ENCODE measurements at places on chromosomes 2 and 18. TPM values are rescaled to one million over a fixed set of nuclear protein-coding genes. Genes with fewer than 3 reads are reported as not detected.

DNA sequence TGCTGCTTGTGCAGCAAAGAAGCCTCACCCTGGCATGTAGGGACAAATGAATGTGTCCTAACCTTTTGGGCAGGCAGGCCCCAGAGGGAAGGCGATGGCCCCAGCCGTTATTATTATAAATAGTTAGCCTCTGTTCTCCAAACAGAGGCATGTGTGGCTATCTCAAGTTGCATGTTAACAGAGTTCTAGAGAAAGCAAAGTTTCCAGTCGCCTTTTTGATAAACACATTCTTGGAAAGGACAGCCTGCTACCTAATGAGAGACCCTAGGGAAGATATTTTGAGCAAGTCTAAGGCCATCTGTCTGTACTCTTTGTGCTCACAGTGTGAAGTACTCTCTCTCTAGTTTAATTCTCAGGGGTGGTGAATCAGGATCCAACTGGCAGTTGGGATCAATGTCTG lies 97.4 kb upstream of the FHL2 start:
- no peak for DNase-seq

DNA sequence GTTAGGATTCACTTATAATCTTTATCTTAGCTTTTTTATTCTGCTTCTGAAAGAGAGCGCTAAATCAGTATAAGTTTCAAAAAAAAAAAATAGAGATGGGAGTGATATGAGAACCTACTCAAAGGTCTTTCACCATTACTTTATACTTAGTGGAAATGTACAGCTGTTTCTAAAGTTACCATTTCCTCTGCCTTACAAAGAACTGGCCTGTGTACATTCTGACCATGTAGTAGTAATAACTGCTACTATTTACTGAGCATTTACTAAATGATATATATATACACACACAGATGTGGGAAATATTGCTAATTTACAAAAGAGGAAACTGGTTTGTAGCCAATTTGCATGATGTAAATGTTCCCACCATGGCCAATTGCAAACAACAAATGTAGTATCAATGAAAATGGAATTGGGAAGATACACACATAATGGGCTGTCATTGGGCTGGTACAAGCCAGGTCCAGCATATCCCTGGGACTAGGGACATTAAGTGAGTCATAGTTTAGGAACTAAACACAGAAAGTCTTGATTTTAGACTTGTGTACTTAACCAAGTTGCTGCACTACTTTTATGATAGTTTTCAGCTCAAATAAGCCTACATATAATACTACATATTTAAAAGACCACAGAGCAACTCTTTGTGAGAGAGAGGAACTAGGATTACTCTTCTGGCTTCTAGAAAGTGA lies 67.1 kb downstream of the DYNC1I2 start:
- no peak for DNase-seq

DNA sequence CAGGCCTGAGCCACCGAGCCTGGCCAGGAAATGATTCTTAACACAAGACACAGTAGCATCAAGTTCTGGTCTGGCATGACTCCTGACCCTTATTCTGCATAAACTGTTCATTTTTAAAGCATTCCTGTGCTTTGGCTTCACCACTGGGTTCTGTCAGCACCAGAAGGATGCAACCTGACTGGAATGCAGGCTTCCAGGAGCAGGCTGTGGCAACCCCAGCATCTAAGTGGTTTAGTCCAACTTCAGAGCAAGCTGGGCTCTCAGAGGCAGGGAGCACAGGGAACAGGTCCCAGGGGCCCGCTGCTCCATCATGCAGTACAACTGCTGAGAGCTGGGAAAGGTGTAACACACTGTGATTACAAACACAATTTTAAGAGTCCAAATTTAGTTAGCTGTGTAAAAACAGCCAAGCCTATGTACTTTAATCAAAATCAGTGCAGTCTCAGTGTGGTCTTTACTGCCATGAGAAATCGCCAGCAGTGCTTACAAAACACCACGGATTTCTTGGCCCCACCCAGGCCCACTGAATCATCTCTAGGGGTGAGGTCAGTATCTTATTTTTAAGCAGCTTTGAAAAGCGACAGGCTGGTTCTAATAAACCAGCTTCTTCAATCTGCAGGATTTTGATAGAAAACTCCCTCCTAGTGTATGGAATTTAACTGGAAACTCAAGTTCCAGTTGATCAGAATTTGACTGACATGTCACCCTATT lies 44.4 kb upstream of the TMEM182 start:
- DNase-seq, result no peak

TMX3 gene
- total RNA-seq, result 32.3 TPM

CROCC2 gene
- total RNA-seq, result 0.23 TPM

DNA sequence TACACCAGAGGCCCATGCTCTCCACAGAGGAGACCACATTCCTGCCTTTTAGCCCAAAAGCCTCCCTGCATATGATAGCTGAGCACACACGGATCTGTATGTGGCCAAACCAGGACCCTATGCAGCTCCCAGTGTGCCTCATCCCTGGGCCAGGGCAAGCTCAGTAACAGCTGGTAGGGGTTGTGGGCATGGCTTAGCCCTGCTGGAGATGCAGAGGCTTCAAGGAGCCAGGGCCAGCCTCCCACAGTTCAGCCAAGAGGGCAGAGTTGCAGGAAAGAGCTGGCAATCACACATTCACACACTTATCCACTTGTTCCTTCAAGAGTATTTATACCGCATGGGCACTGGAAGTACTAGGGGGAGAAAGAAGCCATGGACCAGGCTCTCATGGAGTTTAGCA lies 1.6 kb upstream of the LIMS2 start:
- no peak for DNase-seq

DNA sequence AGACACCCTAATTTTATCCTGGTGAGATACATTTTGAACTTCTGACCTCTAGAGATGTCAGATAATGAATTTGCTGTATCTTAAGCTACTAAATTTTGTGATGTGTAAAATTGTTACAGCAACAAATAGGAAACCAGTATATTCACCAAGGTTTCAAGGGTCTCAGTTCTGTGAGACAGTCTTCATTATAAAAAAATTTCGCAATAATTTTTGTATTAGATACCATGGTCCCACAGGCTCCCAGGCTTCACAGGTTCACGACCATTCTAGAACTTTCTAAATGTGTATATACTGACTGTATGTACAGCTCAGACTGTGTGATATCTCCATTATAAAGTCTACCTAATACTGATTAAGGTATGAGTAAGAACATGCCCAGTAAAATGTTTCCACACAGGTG lies 181.4 kb downstream of the ZNF804A start:
- DNase-seq, result no peak

GRCh38 chr2:147789720-147790119 lies 55.1 kb upstream of the ACVR2A start:
- DNase-seq, result no peak

ABCG5 gene
- total RNA-seq, result not detected

- no peak for DNase-seq
These were observed 11.4 kb upstream of the RBBP8 start for GRCh38 chr18:22921772-22922171.

G6PC2 gene
- not detected for total RNA-seq

GRCh38 chr2:20668451-20668850 lies 1.5 kb downstream of the GDF7 start:
- no peak for DNase-seq

DNA sequence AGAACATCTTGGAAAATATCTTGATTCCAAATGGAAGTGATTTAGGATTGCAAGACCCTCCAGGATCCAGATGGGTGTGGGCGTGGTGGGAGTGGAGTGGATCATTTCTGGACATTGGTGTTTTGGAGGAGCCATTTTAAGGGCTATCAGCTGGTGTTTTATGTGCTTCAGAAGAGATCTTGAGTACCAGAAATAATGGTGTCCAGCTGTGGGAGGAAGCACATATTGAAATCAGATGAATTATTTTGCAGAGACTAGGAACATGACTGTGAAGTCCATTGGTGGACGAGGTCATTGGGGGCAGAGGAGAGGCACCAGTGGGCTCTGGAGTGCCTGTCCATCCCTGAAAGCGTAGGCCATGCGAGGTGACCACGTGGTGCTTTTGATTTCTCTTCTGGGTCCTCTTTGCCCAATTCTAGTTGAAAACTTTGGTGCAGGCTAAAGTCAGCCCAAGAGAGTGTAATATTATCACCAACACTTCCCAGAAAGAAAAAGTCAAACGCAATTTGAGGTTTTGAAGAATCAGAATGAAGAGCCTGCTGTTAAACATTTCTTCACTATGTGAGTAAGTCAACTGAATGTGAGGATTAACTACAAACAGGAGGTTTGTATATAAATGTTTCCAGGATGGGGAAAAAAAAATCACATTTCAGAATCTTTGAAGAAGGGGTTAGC lies 31.6 kb downstream of the RNF144A start:
- no peak for DNase-seq

- no peak for DNase-seq
These were observed 14.1 kb upstream of the PMAIP1 start for GRCh38 chr18:59885579-59886163.

ZNF804A gene
- 0.80 TPM for total RNA-seq

- DNase-seq, result no peak
These were observed 10.8 kb downstream of the IWS1 start for GRCh38 chr2:127515383-127515915.

EPB41L3 gene
- total RNA-seq, result 25.0 TPM

DNA sequence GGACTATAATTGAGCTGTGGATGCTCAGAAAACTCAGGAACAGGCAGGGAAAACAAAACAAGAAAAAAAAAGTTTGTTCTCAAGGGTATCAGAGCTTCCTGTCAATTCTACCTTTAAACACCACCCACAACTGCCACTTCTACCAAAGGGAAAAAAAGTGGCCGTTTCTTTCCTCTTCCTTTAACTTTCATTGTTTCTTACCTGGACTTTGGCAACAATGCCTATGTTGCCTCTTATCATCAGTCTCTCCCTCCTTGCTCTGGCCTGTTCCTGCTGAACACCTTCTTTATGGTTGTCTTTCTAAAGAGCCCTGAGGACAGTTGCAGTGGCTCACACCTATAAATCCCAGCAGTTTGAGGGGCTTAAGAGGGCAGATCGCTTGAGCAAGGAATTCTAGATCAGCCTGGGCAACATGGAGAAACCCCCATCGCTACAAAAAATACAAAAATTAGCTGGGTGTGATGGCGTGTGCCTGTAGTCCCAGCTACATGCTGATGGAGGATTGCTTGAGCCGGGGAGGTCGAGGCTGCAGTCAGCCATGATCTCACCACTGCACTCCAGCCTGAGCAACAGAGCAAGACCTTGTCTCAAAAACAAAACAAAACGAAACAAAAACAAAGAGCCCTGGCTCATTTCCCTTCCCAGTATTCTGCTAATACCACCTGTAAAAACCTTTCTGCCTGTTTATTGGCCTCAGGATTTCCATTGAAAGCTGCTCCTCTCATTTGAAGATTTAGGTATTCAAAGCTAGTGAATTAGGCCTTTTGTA lies 18.0 kb upstream of the NR4A2 start:
- no peak for DNase-seq

PLCL1 gene
- 6.8 TPM for total RNA-seq

DNA sequence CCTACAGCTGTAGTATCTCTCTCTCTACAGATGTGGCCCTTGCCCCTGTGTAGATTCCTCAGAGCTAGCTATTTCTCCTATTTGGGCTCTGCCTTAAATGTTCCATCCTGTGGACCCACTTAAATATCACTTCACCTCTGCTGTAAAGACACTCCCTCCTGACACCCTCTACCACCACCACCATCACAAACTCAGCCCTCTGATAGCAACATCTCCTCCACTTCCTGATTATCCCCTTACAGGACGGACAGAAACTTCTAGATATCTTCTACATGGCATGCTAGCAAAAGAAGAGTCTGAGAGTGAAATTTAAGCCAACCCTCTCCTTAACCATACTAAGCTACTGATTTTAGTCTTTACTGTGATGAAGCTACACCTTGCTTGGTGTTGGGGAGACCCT lies 3.2 kb upstream of the MAPRE2 start:
- no peak for DNase-seq

DNA sequence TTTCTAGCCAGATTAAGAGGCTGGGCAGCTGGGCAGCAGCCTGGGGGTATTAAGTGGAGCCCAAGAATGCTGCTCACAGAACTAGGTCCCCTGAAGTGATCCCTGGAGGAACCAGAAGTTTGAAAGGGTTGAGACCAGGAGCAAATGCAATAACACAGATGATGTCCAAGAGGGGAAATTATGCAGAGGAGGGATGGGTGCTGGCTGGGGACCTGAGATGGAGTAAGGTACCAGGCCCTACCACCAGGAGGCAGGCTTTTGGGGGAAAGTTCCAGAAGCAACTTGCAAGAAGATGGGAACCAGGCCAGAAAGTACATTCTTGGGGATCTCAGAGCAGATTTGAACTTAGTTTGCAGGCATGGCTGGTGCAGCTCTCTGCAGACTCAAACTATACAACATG lies 175.1 kb downstream of the NCK2 start:
- no peak for DNase-seq

GRCh38 chr2:150919901-150920300 lies 341.8 kb downstream of the RBM43 start:
- no peak for DNase-seq

DNA sequence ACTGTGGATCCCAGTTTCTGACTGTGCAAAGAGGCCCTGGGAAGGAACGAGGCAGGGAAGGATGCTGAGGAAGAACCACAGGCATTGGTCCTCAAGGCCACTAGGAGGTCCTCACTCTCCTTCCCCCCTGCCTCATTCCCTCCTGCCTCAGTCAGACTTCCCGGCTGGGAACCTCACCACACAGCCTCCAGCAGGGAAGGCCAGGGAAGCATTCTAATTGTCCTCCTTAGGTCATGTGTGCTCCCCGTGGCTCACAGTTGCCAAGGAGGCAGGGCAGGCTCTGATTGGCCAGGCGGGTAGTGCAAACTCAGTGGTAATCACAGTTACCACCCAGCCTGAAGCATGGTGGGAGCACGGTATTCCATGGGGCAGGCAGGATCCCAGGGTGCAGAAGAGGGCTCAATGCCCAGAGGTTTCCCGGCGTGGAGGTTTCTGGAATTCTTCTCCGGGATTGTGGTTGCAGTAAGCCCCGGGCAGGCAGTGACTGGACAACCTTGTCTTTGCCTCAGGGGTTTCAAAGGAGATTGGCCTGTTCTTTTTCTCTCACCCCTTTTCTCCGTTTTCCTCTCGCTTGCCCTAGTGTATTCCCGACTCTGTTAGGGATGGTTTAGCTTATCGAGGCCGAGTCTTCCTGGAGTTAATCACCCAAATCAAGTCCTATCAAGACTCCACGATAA lies 27.1 kb downstream of the FER1L5 start:
- DNase-seq, result no peak

- DNase-seq, result no peak
These were observed 35.1 kb downstream of the REEP1 start for GRCh38 chr2:86302320-86302719.

DNA sequence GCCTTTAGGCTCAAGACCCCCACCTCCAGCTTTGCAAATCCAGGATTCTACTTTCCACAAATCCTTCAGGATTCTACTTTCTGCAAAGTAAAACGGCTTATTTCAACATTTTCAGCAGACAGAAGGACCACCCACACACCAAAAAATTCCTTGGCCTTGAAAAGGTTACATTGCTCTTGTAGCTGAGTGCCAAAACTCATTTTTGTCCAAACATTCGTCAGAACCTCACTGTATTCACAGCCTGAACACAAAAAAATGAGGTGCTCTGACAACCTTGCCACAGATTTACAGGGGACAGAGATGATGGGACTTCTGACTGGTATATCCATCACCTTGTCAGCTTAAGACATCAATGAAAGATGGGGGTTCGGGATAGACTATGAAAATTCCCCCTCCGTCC lies 63.0 kb upstream of the COX7A2L start:
- no peak for DNase-seq

Measured in prostate gland (tissue), 2 donors.